ENCODE measurements at places on chromosomes 4 and X.

DNA sequence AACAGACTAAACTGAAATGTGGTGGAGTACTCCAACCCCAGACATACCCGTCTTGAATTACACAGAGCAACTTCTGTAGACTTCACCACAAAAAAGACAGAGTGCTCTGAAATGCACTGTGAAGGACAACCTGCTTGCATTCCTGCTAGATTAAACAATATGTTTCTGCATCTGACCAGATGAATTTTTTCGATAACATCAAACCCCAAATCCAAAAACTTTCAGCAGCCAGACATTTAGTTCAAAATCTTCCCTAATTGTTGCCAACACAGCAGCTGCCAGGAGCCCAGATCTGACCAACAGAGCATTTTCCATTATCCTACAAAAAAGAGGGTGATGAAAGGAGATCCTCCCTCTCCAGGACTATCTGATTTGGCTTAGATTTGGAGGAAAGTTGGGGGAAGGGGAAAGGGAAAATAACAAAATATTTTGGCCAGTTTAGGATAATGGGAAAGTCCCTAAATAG is 356.5 kb downstream of the PDGFC start:
- no peak for DNase-seq

- DNase-seq: peak; percentile 35
These were observed 17.9 kb upstream of the NSUN7 start for GRCh38 chr4:40731792-40732245.

GRCh38 chr4:83334425-83335241 is at the start of gene HPSE:
Gene HPSE (minus strand): TSS chr4:83334848. CDS start chr4:83334782, 66 bp downstream.
- DNase-seq: peak; percentile 71

DNA sequence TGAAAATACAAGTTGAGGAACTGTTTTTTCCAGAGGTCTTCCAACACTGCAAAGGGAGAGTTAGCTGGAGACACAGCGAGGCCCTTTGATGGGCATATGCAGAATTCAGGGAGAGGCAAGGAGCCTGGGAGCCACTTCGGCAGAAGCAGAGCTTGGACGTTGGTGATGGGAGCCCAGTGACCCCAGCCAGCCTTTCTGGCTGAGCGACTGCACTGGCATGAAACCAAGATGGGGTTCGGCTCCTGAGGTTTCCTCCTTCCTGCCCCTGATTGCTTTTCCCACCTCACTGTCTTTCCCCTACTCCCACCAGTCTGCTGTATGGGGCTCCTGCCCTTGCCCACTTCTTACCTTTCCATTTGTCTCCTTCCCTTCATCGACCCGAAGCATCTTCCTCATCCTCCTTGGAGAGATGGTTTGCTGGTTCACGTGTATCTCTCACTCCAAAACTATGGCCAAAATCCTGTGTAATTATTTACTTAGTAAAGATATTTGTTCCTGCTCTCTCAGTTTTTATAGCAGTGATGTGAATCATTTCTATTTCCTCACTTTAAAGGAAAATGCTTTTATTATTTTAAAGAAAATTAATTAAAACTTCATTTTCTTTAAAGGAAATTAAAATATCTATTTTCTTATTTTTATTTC is 100.5 kb downstream of the NFKB1 start:
- no peak for DNase-seq

DNA sequence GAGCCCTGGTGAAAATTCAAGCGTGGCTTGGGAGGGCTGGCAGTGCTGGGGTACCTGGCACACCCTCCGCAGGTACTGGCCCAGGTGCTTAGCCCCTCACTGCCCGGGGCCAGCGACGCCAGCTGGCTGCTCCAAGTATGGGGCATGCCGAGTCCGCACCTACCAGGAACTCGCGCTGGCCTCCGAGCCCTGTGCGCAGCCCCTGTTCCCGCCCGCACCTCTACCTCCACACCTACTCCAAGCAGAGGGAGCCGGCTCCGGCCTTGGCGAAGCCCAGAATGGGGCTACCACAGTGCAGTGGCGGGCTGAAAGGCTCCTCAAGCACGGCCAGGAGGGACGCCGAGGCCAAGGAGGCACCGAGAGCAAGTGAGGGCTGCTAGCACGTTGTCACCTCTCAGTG is 14.9 kb upstream of the DHX15 start:
- no peak for DNase-seq

GRCh38 chr4:126318376-126318775 is 1003.6 kb downstream of the FAT4 start:
- no peak for DNase-seq

DNA sequence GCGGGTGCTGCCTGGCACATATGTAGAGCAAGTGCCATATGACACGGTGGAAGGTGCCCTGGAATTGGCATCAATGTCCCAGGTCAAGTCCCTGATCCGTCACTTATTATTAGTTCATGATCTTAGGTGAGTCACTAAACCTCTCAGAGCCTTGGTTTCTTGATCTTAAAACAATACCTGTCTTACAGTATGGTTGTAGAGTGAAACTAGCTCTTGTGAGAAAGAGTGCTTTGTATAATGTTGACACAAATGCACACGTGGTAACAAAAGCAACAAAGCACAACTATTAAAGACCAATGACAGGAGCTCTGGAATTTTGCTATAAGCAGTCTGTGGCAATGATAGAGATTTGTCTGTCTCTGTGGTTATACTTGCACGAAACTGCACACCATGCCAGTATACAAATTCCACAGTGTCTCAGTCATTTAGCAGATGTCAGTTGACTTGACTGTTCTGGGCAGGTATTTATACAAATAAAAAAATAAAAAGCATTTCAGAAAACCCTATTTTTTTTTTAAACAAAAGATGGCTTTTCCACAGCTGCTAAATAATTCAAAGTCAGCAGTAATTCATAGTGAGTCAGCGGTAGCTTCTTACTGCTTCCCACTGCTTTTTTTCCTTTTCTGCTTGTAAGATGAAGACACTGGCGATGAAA is 19.7 kb upstream of the ACSL1 start:
- DNase-seq: no peak

DNA sequence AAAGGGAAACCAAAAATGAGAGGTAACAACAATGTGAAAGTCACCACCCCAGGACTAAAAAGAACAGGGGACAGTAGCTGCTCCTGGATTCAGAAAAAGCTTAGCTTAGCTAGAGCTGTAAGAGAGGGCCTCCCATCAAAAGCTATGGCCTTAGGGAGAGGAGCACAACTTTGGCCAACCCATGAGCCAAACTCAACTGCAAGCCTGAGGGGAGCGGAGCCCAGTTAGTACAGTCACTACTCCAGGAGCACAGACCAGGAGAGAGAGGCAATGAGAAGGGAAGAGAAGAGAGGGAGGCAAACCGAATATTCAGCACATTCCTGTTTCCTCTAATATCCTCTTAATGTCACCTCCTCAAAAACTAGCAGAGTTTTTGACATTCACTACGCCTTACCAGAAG is 917.1 kb upstream of the INTU start:
- DNase-seq: no peak

GRCh38 chr4:147332091-147332490 is 148.8 kb upstream of the EDNRA start:
- no peak for DNase-seq

GRCh38 chr4:174503079-174503715 is 19.1 kb downstream of the HPGD start:
- DNase-seq: no peak

DNA sequence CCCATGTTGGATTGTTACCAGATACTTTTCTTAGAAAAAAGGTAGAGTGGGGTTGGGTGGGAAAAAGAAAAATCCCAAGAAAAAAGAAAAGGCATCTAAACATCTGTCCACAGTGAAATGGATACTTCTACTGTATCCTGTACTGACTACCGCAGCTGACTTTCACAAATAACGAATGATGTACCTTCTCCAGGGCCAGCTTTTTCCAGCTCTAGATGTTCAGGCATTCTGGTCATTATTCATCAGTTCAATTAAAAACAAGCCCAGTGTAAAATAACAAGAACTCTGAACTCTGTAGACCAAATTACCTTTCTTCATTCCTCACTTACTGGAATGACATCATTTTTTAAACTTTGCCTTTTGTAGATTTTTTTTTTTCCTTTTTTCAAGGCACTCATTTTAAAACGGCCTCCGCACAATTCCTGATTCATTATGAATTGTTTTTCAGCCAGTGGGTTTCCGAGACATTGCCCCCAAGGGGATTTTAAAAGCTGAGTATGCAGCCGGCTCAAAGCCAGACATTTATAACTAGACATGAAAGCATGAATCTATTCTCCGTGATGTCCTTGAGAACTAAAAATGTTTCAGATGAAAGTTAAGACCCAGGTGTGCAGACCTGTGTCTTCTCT is 113.5 kb downstream of the PRKX start:
- DNase-seq: no peak

GRCh38 chr4:74874753-74875367 is 58.1 kb upstream of the PARM1 start:
- peak; percentile 59 for DNase-seq

GRCh38 chr4:7655511-7656243 is 220.9 kb upstream of the PSAPL1 start:
- DNase-seq: no peak

DNA sequence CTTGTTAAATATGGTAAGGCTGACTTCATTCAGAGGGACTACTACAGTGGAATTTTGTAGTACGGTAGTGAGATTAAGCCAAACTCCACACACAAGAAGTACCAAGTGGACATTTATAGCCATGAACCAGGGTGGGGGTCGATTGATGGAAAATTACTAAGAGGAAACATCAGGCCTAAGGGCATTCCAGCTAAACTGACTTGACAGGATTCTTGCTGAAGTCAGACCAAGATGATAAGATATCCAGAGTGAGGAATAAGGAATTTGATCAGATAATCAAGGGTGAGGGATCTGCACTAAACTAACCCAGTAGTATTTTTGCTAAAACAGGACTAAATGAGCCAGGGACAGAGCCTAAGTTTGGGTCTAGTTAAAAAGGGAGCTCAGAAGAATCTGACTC is 597.5 kb downstream of the RPA4 start:
- DNase-seq: no peak

- DNase-seq: no peak
These were observed 120.5 kb downstream of the CAMK2D start for GRCh38 chr4:113641025-113641431.

DNA sequence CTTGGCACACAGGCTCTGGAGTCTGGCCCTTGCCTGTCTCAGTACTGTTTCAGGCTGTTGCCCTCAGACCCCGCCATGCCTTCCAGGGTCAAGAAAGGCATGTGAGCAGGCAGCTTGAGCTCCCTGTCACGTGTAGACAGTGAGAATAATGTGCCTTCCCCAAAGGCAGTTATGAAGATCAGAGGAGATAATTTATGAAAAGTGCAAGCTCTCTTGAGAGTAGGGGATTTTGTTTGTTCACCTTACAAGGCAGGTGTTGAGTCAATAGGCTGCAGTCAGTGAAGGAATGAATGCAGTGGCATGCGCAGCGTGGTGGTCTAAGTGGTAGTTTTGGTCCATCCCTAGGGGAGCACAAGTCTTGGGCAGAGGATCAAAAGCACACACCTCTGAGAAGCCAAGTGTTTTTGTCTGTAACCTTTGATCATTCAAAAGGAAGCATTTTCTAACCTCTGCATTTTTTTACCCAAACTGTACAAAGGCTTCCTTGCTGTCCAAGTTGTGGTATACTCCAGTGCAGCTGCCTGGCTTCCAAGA is 14.4 kb downstream of the HADH start:
- no peak for DNase-seq

DNA sequence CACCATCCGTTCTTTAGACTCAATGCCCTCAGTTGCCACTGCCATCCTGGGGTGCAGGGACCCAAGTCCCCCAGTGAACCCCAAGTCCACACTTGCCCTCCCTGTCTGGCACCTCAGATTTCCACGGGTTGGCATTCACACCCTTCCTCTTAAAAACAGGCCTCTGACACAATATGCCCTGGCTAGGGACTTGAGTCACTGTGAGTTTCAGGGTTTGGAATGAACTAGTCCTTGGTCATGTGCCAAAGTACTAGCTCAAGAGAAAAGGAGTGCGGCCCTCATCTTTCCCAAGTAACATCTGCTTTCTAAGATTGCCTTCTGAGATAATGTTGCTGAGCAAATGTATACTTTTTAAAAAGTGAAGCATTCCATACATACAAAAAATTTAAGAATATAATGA is 134.0 kb downstream of the MID1 start:
- DNase-seq: no peak

- peak; percentile 91 for DNase-seq
These were observed 18.0 kb upstream of the TMSB4X start for GRCh38 chrX:12956704-12957534.

DNA sequence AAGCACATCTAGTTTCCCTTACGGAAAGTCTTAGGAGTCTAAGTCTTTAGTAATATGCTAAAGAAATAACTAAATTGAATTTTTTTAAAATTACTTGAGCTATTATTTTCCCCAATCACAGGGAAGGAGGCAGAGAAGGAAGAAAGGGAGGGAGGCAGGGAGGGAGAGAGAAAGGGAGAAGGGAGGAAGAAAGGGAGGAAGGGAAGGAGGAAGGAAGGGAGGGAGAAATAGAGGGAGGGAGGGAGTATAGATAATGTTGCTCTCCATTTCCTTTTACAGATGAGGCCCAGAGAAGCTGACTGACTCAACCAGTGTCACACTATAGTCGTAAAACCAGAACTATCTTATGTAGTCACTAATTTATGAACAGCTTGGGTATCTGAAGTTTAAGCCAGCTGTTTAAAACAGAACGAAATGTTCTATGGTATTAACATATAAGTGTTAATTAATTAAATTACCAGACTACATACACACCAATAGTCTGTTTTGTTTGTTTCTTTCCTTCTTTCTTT is 14.6 kb downstream of the SH3RF1 start:
- DNase-seq: no peak

GRCh38 chr4:67899096-67899495 is 15.3 kb upstream of the TMPRSS11D start:
- DNase-seq: no peak

GRCh38 chrX:132219343-132219768 is at the start of gene RAP2C:
Gene RAP2C (minus strand): TSS chrX:132219447. CDS start chrX:132217268, 2,179 bp downstream.
- peak; percentile 73 for DNase-seq

DNA sequence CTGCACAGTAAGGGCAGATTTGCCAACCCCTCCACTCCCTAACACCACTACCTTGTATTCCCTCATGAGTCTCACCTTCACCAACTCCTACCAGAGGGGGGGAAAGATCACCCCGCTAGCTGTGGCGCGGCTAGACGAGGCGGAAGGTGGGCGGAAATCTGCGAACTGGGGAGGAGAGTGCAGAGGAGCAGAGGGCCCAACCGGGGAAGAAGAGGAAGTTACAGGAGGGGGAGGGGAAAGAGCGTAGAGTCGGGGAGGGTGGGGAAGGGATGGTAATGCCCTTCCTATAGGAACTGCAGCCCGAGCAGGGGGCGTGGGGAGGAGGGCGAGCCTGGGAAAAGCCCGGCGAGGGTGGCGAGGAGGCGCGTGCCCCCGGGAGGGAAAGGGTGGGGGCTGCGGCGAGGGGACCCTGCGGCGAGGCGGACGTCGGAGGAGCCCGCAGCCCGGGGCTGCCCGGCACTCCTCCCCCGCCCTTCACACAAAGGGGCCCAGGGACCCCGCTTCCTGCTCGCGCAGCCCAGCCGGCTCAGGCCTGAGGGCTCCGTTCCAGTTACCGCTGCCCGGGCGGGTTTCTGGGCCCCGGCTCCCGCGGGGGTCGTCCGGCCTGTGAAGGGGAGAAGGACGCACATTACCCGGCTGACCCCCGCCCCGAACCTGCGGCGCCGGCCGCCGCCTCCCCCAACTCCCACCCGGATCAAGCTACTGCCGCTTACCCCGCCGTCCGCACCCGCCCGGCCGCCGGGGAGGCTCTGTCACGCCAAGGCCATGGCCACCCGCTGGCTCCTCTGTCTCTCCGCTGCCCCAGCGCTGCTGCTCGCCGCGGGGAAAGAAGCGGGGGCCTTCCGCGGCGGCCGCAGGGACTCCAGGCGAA is 1.8 kb downstream of the RAP2C start:
- DNase-seq: peak; percentile 79

GRCh38 chr4:176376032-176376614 is 56.4 kb downstream of the SPCS3 start:
- DNase-seq: no peak

GRCh38 chr4:70746179-70746839 is 24.5 kb downstream of the RUFY3 start:
- DNase-seq: no peak
